ENCODE measurements at places on chromosomes 4 and X. TPM values are rescaled to one million over a fixed set of nuclear protein-coding genes. Genes with fewer than 3 reads are reported as not detected.

Gene SPANXB1
- not detected for total RNA-seq

DNA sequence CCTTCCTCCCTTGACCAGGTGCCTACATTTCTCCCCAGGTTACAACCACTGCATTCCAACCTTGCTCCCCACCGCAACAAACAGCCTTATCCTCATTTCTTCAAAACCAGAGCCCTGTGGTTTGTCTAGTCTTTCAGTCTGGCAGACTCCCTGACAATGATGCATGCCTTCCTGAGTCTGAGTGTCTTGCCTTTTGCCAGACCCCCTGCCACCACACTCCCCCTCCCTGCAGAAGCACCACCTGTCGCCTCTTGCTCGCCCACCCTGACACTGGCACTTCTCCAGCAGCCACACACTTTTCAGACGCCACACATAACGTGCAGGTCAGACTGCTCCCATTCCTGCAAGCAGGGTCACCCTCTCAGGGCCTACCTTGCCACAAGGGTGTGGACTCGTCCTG is 349.2 kb upstream of the NOCT start:
- no peak for DNase-seq

DNA sequence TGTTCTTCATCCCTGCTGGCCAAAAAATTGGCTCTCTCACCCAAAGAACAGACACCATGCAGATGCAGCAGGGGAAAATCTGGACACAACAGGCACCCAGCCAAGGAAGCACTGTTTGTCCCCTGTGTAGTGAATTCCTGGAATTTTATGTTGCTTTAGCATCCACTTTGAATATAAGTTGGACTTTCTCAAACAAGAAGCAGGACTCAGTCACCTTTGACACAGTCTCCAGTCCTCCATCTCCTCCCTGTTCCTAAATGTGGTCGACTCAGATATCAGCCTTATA is 11.8 kb downstream of the ZNF182 start:
- no peak for DNase-seq

Gene DTHD1
- not detected for total RNA-seq

GRCh38 chr4:113809311-113809710 is 47.8 kb upstream of the CAMK2D start:
- no peak for DNase-seq

- no peak for DNase-seq
Observed at GRCh38 chr4:15652841-15653240, 2.3 kb downstream of the FBXL5 start.

Data from Panc1 (cell line).